ENCODE measurements at places on chromosomes 12 and 14. TPM values are rescaled to one million over a fixed set of nuclear protein-coding genes. Genes with fewer than 3 reads are reported as not detected.

- H3K27ac ChIP-seq, result no peak overlapping the region
- peaks cover 6% of the 10 kb centered on the region for H3K4me1 ChIP-seq
- no peak for DNase-seq
- no peak overlapping the region for H3K4me3 ChIP-seq
Measured at GRCh38 chr14:69703047-69704039, 63.6 kb upstream of the SRSF5 start.

DNA sequence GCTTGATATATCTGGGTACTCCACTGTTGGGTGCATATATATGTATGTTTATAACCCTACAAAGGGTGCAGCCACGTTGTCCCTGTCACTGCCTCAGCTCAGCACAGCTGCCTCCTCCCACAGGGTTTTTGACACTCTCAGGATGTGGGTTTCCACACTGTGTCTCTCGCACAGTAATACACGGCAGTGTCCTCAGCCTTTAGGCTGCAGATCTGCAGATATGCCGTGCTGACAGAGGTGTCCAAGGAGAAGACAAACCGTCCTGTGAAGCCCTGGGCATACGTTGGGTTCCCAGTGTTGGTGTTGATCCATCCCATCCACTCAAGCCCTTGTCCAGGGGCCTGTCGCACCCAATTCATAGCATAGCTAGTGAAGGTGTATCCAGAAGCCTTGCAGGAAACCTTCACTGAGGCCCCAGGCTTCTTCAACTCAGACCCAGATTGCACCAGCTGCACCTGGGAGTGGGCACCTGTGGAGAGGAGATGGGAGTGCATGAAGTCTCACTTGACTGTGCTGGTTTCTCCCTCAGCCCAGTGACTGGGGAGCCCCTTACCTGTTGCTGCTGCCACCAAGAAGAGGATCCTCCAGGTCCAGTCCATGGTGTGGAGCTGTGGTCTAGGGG lies 498.7 kb downstream of the TMEM121 start:
- no peaks in the 10 kb centered on the region for H3K27me3 ChIP-seq
- H3K27ac ChIP-seq, result peak overlapping the region; percentile 85
- H3K4me3 ChIP-seq, result no peak overlapping the region
- no peaks in the 10 kb centered on the region for H3K4me1 ChIP-seq
- H3K36me3 ChIP-seq, result no peaks in the 10 kb centered on the region
- DNase-seq, result peak; percentile 58

DNA sequence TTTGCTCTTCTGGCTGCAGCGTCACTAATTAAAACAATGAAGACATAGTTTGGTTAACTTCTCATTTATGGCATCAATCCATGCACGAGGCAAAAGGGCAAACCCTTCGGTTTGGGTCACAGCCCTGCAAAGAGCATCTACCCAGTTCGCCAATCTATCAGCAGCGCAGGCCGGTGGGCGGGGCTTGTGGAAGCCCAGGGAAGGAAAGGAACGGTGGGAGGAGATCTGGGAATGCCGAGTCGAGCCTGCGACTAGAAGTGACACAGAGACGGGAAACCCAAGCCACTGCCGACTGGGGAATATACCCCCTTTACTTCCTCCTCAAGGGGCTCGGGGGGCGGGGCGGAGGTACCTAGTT lies 466 bp downstream of the KICS2 start:
- no peak for DNase-seq
- H3K36me3 ChIP-seq, result no peaks in the 10 kb centered on the region
- H3K4me1 ChIP-seq, result no peaks in the 10 kb centered on the region
- no peaks in the 10 kb centered on the region for H3K27me3 ChIP-seq
- H3K27ac ChIP-seq, result peak overlapping the region; percentile 81

- no peaks in the 10 kb centered on the region for H3K27me3 ChIP-seq
- H3K4me1 ChIP-seq, result no peaks in the 10 kb centered on the region
- H3K27ac ChIP-seq, result no peak overlapping the region
- DNase-seq, result no peak
- H3K4me3 ChIP-seq, result no peak overlapping the region
Measured at GRCh38 chr12:32688786-32689185, 9.7 kb downstream of the DNM1L start.

CD27 gene
- 42.3 TPM for total RNA-seq

All from thymus (tissue), 14 donors.